Endothelial cell of umbilical vein (primary cell): ENCODE measurements at places on chromosomes 11 and 22.

DNA sequence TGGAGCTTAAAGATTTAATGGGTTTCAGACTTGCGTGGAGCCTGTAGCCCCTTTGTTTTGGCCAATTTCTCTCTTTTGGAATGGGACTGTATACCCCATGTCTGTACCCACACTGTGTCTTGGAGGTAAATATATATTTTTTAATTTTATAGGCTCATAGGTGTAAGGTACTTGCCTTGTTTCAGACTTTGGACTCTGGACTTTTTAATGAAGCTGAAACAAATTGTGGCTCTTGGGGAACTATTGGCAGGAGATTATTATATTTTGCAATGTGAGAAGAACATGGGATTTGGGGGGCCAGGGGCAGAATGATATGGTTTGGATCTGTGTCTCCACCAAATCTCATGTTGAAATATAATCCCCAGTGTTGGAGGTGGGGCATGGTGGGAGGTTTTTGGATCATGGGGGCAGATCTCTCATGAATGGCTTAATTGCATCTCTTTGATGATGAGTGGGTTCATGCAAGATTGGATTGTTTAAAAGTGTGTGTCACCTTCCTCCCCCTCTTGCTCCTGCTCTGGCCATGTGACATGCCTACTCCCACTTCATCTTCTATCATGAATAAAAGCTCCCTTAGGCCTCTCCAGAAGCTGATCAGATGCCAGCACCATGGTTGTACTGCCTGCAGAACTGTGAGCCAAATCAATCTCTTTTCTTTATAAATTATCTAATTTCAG lies 74.1 kb upstream of the ARHGAP20 start:
- DNase-seq, result no peak

GRCh38 chr11:86138958-86139357 lies 70.1 kb upstream of the PICALM start:
- DNase-seq, result no peak

- no peak for DNase-seq
Observed at GRCh38 chr11:123227763-123228495, 32.9 kb upstream of the CLMP start.

DNA sequence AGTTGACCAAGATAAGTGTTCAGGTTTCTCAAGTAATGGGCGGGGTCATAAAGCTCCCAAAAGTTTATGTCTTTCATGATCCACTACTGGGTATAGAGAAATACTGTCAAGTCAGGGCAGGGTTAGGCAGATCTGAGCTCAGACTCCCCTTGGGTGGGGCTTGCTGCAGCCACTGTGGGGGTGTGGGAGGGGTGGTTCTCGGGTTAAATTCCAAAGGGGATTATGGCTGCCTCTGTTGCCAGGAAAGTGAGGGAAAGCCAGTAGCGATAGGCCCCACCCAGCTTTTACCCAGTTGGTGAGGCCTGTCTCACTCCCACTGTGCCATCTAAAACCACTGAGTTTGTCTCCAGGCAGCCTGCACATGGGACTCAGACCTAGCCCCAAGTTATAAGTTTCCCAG lies 37.8 kb downstream of the DLG2 start:
- DNase-seq, result no peak
